ENCODE measurements at places on chromosomes 1 and 21.

GRCh38 chr1:186985889-186986491, 157.2 kb downstream of the PLA2G4A start:
- peak; percentile 84 for DNase-seq

- DNase-seq = no peak
Measured at GRCh38 chr1:39668111-39668510, 3.8 kb downstream of the NT5C1A start.

- DNase-seq = no peak
Measured at GRCh38 chr21:25898671-25899070, 163.9 kb downstream of the GABPA start.

GRCh38 chr1:3659093-3659492, 6.8 kb downstream of the TP73 start:
- DNase-seq = no peak

DNA sequence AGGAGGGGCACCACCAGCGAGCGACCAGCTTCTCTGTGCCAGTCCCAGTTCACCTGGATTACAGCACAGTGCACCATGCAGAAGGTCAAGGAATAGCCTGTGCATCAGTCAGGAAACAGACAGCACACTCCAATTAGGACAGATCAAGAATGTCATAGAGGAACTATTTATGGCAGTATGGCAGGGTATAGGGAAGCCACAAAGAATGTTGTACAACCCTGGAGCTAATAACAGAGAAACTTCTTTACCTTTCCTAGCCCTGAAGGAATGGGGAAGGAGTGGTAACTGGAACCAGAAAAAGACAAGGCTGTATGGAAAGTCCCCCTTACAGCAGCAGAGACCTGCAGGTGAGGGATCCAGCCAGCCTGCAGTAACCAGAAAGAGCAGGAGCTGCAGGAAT, 87.8 kb upstream of the USP24 start:
- no peak for DNase-seq

Measured in muscle of leg (tissue), 16 donors.